ENCODE measurements at places on chromosomes 11 and 22.
A peak's percentile ranks its signal among the peaks of the same experiment; 100 is the strongest.

- DNase-seq = no peak
These were observed 11.5 kb upstream of the DKK3 start for GRCh38 chr11:12019866-12020416.

DNA sequence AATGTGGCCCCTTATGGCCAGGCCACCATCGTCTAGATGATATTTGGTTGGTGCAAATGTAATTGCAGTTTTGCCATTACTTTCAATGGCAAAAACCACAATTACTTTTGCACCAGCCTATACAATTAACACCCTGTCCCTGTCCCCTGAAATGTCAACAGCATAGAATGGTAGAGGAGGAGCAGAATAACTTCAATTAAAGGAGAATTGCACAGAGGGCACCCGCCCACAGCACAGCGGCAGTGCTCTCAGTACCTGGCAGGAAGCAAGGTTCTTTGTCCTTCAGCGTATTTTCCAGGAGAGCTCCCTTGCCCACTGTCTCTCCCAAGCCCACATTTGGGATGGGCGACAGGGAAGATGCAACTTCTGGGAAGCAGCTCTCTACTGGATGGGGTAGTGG, 115.3 kb downstream of the TRIM29 start:
- DNase-seq = no peak

DNA sequence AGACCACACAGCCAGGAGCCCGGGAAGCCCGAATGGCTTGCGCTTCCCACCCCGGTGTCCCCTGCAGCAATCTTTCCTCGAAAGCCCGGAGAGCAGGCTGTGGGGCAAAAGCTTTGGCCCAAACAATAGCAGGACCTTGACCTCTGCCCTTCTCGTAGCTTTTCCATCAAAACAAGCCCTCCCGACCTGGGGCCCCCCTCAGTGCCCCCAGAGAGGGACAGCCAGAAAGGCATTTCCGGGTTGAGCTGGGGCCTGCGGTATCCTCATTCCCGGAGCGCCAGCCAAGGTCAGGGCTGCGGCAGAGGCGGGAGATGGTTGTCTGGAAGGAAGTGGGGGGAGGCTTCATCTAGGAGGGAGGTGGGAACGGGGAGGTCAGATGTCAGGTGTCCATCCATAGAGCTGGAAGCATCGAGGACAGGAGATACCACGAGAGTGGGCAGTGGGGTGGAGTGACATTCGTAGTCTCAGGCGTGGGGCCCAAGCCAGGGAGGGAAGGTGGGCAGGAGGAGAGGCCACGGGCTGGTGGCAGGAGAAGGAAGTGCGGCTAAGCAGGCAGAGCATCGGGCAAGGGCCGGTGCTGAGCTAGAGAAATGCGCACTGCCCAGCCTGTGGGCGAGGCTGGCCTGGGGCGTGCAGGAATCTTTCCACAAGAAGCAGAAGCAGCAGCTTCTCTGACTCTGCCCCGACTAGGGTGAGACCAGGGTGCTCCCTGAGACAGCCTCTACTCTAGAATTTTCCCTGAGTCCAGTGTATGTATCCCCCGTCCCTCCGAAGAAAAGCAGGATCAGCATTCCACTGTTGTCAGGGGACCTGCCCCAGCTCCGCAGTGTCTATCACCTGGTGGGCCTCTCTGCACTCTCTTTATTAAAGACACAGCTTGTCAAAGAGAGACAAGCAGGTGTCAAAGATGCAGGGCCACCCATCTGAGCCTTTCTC, 14.3 kb downstream of the PDGFB start:
- no peak for DNase-seq

GRCh38 chr11:13242564-13242963, 35.0 kb upstream of the BMAL1 start:
- no peak for DNase-seq

DNA sequence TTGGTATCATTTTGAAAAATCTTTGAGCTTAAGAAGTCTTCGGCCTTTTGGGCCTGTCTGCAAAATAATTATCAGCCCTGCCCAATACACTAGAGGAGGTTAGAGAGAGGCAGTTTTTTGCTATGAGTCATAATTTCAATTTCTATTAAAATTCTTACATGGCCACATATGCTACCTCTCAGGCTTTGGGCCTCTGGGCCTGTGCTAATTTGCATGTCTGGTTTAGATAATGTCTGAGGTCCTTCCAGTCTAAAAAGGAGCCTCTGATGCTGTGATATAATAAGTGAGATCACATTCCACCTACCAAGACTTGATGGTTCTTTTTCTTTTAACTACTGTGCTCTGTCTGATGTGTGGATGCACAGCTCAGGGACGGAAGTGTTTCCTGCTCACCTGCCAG, 70.8 kb downstream of the KCNJ1 start:
- no peak for DNase-seq

- DNase-seq = no peak
These were observed 5.0 kb downstream of the HEPACAM start for GRCh38 chr11:124930799-124931198.

GRCh38 chr11:27524155-27524554, 17.6 kb upstream of the LIN7C start:
- DNase-seq = no peak

- no peak for DNase-seq
These were observed 6.8 kb downstream of the ARHGAP1 start for GRCh38 chr11:46693597-46694012.

- DNase-seq = no peak
These were observed 30.1 kb upstream of the ZBTB44 start for GRCh38 chr11:130344841-130345240.

- no peak for DNase-seq
These were observed 40.5 kb downstream of the DKK3 start for GRCh38 chr11:11967669-11968510.

GRCh38 chr11:46599340-46600193, 5.7 kb upstream of the AMBRA1 start:
- DNase-seq = no peak

- no peak for DNase-seq
These were observed 2.0 kb upstream of the SYT12 start for GRCh38 chr11:67020949-67021348.

- no peak for DNase-seq
These were observed 36.7 kb downstream of the TPBGL start for GRCh38 chr11:75277211-75277805.

DNA sequence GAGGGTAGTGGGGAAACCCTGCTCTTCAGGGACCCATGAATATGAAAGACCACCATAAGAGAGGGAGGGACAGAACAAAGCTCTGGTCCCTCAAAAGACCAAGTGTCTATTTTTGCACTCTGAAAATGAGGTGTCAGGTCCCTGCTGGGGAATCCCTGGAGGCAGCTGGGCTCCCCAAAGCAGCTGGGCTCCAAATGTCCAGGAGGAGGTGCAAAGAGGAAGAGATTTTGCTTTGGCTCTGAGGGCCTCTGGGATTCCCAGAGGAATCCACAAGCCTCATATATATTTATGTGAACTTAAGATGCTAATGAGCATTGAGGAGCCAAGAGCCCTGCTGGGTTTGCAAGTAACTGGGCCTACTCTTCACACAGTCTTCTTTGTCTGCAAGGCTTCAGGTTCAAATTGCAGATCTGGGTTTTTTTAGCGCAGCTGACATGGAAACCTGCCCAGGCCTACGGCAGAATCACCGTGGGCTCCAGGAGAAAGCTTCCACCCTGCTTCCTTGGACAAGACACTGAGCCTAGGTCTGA, 26.0 kb downstream of the CLMP start:
- no peak for DNase-seq

DNA sequence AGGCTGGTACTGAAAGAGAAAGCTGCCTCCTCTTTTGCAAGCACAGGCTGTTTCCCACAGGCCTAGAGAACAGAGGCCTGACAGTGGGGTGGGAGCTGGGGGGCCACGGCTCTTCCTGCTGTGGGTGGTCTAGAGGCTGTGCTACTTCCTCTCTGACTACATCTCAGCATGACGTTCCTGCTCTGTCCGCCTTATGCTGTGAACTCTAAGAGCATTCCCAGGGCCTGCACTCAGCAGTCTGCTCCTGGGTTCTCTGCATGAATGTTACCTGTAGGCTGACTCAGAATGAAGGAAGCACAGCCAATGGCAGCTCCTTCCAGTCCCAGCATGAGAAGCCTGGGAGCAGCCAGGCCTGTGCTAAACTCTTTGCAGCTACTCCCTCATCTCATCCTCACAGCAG, 534.3 kb downstream of the NTM start:
- no peak for DNase-seq

DNA sequence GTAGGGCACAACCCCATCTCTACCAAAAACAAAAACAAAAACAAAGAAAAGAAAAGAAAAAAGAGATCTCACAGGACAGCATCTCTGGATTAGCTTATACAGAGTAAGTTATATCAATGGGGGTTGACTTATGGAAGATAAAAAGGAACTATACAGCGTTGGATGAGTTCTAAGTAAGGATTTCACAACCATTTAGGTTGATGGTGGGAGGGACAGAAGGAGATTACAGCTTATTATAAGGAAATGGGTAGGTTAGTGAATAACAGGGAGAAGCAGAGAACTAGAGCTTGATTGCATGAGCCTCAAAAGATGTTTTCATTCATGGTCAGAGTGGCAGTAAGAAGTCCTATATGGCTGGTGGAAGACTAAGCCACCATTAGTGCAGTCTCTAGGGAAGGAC, 60.3 kb downstream of the CECR2 start:
- no peak for DNase-seq

GRCh38 chr22:36194971-36195370, 6.6 kb downstream of the APOL4 start:
- no peak for DNase-seq

DNA sequence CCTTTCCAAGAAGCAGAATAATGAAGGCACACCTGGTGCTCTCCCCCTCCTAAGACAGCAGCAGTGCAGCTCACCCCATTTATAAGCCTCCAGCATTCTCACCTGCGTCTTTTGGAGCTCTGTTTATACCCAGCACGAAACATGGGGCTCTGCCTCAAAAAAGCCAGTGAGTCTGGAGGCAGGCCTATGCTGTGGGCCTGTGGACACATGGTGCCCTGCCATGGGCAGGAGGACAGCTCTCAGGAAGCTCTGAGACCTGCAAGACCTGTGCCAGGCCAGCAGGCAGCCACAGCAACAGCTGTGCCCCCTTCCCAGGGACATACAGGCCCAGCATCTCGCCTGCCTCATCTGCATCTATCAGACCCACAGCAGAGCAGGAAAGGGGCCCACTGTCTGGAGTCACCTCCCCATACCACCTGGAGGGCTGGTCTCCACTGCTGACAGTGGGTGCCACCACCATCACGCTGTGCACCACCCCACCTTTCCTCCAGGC, 64.2 kb downstream of the DGCR2 start:
- DNase-seq = no peak

DNA sequence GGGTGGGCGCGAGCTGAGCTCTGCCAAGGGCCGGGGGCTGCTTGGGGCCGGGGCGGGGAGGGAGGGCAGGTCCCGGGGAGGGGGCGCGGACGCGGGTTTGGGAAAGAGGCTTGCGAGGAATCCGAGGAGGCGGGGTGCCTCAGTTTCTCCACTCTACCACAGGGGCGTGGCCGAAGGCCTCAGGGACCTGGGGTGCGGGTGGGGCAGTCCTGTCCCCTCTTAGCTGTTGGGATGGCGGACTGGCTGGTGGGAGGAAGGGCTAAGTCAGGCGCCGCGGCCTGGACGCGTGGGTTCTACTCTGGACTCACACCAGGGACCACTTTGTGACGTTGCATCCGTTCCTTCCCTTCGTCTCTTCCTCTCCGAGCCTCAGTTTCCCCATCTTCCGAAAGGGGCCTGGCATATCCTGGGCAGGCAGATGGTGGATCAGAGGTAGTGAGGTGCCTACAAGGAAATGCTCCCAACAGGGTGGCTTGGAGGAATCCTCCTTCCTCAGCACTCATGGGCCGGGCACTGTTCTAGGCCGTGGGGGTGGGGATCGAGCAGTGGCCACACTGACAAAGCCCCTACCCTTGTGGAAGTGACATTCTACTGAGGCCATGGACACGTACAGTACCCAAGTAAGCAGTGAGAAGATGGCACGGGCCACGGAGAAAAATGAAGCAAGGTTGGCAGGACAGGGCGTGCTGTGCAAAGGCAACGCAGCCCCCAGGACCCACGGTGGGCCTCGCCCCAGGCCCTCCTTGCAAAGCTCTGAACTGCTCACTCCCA, 13.2 kb downstream of the IGLL1 start:
- DNase-seq = no peak

DNA sequence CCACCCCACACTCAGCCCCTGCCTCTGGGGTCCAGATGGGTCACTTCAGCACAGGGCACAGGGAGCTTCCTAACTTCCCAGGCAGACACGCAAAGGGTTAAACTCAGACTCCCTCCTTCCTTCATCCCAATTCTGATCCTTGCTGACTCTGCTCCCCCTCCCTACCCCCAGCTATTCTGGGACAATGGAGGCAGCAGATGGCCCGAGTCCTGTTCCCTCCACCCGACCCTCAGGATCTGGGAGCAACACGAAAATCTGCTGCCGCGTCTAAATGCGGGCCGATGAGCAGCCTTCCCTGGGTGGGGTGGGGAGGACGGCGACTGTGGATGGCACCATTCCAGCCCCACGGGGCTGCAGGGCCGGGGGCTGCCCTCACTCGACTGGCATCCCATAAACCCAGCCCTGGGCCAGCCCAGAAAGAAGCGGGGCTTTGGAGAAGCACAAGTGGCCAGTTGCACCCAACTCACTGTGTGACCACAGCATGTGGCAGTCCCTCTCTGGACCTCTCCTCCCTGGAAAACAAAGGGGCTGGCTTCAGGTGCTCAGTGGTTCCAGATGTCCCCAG, 18.7 kb downstream of the MFNG start:
- DNase-seq = no peak

GRCh38 chr22:22710719-22711531, 66.5 kb downstream of the GGTLC2 start:
- peak; percentile 52 for DNase-seq

GRCh38 chr11:63867511-63867910, 28.6 kb downstream of the MARK2 start:
- no peak for DNase-seq
